ENCODE measurements at places on chromosomes 2 and 18. TPM values are rescaled to one million over a fixed set of nuclear protein-coding genes. Genes with fewer than 3 reads are reported as not detected.

DGUOK gene
- 75.0 TPM for total RNA-seq

DNA sequence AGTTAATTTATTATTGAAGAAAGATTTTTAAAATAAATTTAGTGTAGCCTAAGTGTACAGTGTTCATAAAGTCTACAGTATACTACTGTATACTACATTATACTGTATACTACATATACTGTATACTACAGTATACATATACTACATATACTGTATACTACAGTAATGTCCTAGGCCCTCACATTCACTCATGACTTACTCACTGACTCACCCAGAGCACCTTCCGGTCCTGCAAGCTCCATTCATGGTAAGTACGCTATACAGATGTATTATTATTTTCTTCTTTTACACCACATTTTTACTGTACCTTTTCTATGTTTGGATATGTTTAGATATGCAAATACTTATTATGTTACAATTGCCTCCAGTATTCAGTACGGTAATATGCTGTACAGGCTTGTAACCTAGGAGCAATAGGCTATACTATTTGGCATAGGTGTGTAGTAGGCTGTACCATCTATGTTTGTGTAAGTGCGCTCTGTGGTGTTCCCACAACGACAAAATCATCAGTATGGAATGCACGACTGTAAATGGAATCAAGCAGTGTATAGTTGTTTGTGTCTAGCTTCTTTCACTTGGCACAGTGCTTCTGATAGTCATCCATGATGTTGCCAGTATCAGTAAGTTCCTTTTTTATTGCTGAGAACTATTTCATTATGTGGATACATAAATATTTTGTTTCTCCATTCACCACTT is 245.7 kb downstream of the MTX2 start:
- DNase-seq, result no peak

DNA sequence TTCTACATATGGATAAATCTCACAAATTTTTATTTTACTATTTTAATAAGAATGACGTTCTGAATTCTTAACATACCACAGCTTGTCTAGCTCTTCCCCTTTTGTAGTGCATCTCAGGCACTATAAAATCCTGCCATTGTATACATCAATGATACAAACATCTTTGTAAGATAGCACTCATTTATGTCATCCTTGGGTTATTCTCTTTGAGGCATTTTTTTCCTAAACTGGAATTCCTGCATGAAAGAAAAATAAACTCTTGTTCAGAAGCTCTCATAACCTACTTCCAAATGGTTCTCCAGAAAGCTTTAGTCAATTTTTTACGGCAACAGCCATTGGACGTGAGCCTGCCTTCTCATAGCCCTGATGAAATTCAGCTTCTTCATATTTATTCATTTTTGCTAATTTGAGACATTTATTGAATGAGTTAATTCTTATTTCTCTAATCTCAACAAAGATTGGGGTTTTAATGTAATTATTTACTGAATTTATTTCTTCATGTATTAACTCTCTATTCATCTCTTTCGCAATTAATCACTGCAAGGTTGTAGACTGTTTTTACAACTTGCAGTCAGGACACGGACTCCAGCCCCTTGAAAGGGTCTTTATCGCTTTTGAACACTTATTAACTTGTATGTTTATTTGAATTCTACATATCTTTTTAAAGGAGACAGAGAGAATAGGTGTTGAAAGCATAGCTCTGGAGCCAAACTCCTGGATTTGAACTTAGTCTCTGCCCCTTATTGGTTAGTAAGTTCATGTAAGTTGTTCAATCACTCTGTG is 57.6 kb upstream of the PARD3B start:
- DNase-seq, result no peak

ANKRD62 gene
- not detected for total RNA-seq

Measured in Caki2 (cell line).